Stimulated activated CD4-positive, alpha-beta T cell treated with anti-CD3 and anti-CD28 coated beads, Interleukin-1b, Interleukin-23, amount 100 ng/mL, for 4 hours (primary cell): ENCODE measurements at places on chromosomes 3 and 15.

- no peak for DNase-seq
Measured at GRCh38 chr3:178507507-178508442, 28.5 kb upstream of the KCNMB2 start.

GRCh38 chr3:42591811-42592210, 1.2 kb downstream of the SS18L2 start:
- DNase-seq: no peak

DNA sequence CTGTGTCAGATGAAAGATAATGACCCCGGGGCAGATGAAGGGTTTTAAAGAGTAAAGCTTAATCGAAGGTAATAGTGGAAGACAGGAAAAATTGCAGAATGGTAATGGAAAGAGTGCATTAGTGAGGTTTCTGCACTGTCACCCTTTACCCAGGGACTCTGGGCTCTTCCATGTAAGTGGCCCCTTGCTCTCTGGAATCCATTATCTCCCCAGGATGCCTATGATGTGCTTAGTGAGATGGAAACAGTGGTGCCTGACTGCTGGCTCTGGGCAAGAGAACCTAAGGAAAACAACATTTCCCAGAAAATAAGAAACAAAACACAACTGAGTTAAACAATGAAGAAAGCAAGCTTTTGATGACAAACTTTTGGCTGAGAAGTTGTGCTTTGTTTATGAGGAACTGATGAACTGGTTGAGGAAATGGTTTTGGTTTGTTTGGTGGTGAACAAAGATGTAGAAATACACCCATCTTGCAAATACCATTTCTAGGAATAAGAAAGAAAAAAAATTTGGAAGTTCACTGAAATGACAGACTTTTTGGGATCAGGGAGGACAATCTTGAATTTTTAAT, 119.9 kb upstream of the RASGRP1 start:
- DNase-seq: no peak

- no peak for DNase-seq
Measured at GRCh38 chr15:73515527-73515926, 72.6 kb downstream of the REC114 start.

GRCh38 chr15:81911022-81911971, 134.5 kb downstream of the MEX3B start:
- no peak for DNase-seq

DNA sequence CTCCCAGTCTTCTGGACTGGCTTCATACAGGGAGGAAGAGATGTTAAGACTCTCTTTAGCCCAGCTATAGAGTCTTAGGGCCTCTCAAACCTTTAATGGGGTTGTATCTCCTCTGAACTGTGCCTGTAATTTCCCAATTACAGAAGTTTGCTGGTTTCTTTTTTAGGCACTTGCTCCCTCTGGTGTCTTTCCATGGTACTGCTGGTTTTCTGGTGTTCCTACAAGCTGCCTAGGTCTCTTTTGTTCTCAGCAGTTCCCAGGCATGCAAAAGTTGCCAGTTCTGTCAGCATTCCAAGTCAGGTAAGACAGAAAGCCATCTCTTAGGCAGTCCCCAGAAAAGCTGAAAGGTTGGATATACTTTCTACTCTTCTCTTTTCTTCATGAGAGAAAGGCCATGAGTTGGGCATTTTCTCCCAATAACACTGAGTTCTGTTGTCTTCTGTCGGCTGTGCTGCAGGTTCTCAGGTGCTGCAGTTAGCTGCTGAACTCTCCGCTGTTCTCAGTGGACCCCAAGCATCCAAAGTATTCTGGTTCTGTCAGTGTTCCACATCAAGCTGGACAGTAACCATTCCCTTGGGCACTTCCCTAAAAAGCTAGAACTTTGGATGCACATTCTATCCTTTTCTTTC, 54.4 kb upstream of the EHHADH start:
- DNase-seq: peak; percentile 32

- DNase-seq: no peak
Measured at GRCh38 chr3:190076136-190076535, 44.6 kb downstream of the P3H2 start.

- DNase-seq: no peak
Measured at GRCh38 chr3:74403307-74403706, 211.2 kb downstream of the CNTN3 start.

GRCh38 chr3:73010158-73010557, 13.5 kb downstream of the PPP4R2 start:
- no peak for DNase-seq

- peak; percentile 65 for DNase-seq
Measured at GRCh38 chr15:41558400-41559238, at the start of gene TYRO3. TYRO3 (plus strand) TSS chr15:41559212; CDS start chr15:41559258, 46 bp downstream.

DNA sequence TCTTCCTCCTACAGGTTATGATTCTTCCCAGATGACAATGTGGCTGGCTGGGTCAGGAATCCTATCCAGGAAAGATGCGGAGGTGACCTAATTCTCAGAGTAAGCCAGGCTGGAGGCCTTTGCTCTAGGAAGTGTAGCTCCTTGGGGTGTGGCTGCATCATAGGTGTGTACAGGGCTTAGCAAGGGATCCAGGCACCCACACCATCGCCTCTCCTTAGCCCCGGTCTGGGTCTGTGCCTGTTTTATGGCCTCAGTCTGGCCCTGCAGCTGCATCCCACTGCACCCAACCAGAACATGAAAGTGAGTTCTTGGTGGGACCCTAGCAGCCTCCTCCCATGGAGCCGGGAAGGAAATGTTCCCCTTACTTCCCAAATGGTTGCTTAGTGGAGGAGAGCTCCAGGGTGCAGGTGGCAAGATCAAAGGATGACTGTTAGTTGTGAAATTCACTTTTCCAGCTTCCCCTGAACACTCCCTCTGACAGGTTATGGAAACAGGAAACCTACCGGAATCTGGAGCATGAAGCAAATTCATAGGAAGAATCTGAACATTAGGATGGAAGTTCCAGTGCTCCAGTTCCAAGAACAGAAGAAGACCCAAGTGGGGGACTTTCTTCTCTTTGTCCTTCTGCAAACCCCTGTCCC, 2.7 kb upstream of the AMOTL2 start:
- DNase-seq: no peak

DNA sequence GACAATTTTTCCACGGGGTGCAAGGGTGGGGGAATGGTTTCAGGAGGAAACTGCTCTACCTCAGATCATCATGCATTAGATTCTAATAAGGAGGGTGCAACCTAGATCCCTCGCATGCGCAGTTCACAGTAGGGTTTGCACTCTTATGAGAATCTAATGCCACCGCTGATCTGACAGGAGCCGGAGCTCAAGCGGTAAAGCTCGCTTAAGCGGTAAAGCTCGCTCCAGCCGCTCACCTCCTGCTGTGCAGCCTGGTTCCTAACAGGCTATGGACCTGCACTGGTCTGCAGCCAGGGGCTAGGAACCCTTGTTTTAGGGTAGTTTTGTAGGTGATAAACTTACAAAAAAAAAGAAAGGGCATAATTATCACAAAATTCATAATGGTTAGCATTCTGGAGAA, 53.9 kb upstream of the RYR3 start:
- no peak for DNase-seq

GRCh38 chr15:53675832-53676231, 83.6 kb downstream of the WDR72 start:
- no peak for DNase-seq

DNA sequence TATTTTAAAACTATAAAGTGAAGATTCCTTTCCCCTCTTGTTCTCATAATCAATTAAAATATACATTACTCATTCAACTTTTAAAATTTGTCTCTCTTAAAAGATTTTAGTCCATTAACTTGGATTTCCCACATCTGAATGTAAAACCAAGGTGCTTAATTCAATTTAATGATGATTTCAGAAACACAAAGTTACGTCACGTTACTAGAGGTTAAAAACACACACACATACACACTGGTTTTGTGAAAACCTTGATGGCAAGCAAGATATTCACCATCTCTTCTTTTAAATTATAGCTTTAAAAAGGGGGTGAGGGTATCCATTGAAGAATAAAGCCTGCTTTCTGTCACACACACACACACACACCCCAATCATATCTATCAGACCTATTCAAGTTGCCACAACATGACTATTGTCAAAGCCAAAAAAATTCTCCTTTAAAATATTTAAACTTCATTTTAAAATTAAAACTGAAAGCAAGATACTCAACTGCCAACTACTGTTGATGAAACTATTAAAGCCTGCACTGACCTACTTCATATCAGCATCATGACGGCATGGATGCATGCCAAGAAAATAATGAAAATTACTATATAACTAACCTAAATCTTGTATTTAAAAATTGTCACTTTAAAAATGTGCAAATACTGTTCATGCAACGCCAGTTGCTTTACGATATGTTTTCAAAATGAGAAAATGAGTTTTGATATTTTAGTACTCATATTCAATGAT, 2.1 kb downstream of the RFX7 start:
- no peak for DNase-seq

- DNase-seq: no peak
Measured at GRCh38 chr3:48186631-48187300, 1.5 kb downstream of the CDC25A start.

GRCh38 chr3:19202303-19202702, 54.0 kb downstream of the KCNH8 start:
- DNase-seq: no peak

- DNase-seq: no peak
Measured at GRCh38 chr15:75025107-75025506, 1.7 kb downstream of the PPCDC start.

DNA sequence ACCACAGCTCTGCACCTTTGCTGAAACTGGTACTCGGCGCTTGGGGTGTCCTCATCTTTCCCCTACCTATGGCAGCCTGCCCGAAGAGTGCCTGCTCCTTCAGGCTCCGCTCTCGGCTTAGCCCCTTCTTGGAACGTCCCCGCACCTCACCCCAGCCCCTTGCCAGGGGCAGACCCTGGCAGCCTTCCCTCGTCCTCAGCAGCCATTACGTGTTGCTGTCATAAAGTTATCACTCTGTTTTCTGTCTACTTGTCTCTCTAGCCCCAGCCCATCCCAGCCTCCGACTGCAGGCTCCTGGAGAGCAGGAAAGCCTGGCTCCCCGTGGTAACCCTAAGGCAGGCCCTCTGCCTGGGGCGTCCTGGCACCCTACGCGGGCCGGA, 5.1 kb upstream of the BAHD1 start:
- no peak for DNase-seq

GRCh38 chr3:5809586-5810246, 622.2 kb downstream of the EDEM1 start:
- no peak for DNase-seq

- DNase-seq: no peak
Measured at GRCh38 chr3:25783661-25784512, 644 bp upstream of the NGLY1 start.

GRCh38 chr15:35111861-35112260, 26.8 kb upstream of the NANOGP8 start:
- no peak for DNase-seq

DNA sequence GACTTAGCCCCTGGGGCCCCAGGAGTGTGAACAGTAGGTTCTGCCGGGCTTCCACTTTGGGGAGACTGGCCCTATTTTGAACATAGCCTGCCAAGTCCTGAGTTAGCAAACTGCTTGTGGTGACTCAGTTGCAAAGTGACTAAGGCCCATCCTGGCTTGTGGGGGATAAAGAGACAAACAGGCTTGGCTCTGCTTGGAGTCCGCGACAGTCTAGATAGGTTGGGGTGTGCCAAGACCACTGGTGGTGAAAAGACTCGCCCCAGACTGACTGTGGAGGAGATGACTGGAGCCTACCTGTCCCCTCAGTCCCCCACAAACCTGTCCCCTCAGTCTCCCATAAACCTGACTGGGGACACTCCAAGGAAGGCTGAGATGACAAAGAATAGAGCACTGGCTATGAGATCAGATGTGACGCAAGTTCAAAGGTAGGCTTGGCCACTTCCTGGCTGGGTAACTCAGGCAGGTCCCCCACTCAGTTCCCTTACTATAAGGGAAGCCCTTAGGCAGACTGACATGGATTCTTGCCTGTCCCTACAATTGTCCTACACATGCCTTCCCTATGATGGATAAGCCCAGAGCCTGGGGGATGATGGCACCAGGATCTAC, 4.3 kb downstream of the DNASE1L3 start:
- DNase-seq: no peak

DNA sequence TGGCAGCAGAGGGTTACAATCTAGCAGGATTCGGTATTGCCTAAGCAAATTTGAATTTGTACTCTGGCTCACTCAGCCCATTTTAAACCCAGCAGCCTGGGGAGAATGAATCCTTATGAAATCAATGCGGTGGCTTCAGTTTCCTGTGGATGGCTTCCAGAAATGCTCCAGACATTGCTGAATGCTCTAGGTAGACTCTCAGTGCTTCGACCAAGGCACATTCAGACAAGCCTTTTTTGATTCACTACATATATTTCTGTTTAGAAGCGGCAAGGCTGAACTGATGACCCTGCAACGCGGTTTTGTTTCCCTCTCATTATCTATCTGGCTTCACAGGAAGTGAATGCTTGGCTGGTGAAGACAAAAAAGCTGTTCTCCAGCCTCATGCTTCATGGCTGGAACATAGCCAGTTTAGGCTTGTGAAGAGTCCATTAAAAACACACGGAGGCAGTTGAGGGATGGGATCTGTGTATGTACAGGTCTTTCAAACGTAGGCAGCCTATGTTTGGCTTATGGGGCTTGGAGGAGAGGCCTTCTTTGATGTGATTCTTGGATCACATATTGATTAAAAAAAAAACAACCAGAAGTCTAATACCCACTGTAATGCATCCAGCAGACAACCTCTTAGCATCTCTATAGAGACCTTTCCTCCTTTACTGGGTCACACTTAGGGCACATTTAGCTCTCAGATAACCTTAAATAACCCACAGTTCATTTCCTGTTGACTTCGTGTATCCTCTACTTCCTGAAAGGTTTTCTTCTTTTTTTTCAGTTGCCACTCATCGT, 400.2 kb upstream of the TBL1XR1 start:
- no peak for DNase-seq

- no peak for DNase-seq
Measured at GRCh38 chr3:71962561-71963240, 177.8 kb upstream of the PROK2 start.

- DNase-seq: peak; percentile 9
Measured at GRCh38 chr3:101940521-101941317, 91.4 kb downstream of the NFKBIZ start.

GRCh38 chr3:115022835-115023398, 124.2 kb downstream of the ZBTB20 start:
- no peak for DNase-seq

DNA sequence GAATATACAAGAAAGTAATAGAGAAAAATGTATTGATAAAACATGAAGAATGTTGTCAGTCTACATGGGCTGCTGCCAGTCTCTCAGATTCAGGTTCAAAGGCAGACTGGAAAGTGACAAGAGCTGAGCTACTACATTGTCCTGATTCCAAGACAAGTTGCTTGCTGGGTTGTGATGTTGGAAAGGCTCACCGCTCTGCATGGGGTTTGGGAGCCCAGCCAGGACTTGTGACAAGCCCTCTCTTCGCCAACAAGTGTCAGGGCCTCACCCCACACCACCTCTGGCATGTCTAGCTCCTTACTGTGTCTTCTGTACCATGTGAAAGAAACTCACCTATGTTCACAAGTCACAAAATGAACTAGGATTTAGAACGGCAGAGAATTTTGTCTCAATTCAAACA, 43.0 kb upstream of the SH3GL3 start:
- no peak for DNase-seq

- DNase-seq: no peak
Measured at GRCh38 chr15:90138071-90138833, 36.0 kb upstream of the IDH2 start.

GRCh38 chr3:43400781-43401730, 114.7 kb downstream of the SNRK start:
- no peak for DNase-seq

- DNase-seq: peak; percentile 28
Measured at GRCh38 chr3:53196575-53197407, 35.8 kb downstream of the PRKCD start.

- peak; percentile 35 for DNase-seq
Measured at GRCh38 chr15:63599401-63600000, 2.3 kb downstream of the FBXL22 start.
